ENCODE measurements at places on chromosomes 3 and 15. TPM values are rescaled to one million over a fixed set of nuclear protein-coding genes. Genes with fewer than 3 reads are reported as not detected.

- peak; percentile 61 for DNase-seq
Observed at GRCh38 chr3:80688814-80689213, 921.0 kb upstream of the ROBO1 start.

DNA sequence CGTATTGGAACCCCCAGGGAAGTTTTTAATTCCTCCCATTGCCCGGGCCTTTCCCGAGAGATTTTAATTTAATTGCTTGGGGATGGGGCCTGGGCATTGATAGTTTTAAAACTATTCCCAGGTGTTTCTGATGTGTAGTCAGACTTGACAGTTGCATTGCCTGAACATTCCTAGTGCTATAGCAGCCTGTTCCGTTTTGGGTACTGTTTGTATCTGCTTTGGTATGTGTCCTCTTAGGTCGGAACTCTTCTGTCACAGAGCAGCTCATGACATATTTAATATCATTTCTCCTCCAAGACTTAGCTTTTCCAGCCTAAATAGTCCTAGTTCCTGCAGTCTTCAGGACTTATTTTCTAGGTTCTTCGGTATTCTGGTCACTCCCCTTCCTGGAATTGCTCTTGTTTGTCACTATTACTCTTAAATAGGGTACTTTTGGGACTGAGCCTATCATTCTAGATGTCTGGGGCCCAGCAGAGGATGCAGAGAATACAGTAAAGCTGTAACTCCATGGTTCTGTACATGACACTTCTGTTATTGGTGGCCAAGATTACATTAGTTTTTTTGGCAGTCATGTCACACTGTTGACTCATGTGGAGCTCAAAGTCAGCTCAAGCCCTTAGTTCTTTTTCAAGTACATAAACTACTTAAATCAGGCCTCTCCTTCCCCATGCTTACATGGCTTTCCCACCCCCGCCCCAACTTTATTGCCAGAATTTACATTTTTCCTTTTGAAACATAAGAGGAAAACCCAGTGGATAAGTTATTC, 81.5 kb downstream of the BBX start:
- DNase-seq: peak; percentile 70

DNA sequence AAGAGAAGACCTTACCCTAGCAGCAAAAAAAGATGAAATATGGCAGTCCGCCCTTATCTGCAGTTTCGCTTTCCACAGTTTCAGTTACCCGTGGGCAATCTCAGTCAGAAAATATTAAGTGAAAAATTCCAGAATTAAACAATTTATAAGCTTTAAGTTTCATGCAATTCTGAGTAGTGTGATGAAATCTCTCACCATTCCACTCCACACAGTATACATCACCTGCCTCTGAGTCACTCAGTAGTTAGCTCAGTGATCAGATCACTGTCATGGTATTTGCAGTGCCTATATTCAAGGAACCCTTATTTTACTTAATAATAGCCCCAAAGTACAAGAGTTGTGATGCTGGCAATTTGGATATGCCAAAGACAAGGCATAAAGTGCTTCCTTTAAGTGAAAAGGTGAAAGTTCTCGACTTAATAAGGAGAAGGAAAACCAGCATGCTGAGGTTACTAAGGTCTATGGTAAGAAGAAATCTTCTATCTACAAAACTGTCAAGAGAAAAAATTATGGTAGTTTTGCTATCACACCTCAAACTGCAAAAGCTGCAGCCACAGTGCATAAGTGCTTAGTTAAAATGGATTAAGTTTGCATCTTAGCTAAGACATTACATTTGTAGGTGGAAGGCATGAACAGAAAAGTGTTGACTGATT, 48.1 kb downstream of the HSPBAP1 start:
- peak; percentile 76 for DNase-seq

DNA sequence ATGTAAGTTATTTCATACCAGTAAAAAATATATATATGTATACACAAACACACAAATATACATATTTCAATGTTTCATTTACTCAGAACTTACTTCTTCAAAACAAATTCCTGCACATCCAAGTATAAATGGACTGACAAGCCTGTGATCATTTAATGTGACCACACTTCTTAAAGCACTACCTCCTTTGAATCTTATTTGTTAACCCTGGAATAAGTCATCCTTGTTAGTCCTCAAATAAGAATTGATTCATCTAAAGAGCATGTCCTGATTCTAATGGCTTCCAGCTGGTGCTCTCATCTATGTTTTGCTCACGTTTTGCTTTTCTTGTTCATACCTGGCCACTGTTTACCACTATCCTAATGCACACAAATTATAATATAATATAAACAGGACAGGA, 103.9 kb upstream of the UBP1 start:
- DNase-seq: no peak

GRCh38 chr15:39919748-39920509, at the start of gene GPR176:
Gene GPR176, minus strand, starts transcription at chr15:39920266. Its CDS starts 240 bp downstream, at chr15:39920026.
- peak; percentile 84 for DNase-seq

DNA sequence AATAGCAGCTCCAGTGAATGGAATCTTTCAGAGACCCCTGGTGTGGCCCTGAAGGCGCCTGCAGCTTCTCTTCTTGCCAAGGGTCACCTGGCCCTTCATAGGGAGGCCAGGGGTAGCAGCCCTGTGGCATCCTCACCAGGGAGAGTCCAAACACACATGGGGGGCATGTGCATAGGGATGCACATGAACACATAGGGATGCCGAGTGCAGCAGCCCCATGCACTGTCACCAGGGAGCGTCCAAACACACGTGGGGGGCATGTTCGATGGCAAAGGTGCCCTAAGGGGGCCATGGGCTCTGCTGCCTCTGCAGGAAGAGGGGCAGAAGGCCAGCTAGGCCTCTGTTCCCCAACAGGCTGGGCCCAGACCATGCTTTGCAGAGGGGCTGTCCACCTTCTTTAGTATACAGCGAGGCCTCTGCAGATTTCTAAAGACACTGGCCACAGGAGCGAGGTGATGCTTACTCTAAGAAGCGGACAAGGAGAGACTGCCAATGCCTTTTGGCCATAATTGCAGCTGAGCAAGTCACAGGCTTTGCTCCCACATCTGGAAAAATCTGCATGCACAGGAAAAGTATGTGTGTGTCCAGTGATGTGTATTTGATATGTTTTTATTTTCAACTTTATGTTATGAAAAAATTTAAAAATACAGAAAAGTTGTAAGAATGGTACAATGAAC, 21.0 kb downstream of the ANAPC13 start:
- DNase-seq: no peak

DNA sequence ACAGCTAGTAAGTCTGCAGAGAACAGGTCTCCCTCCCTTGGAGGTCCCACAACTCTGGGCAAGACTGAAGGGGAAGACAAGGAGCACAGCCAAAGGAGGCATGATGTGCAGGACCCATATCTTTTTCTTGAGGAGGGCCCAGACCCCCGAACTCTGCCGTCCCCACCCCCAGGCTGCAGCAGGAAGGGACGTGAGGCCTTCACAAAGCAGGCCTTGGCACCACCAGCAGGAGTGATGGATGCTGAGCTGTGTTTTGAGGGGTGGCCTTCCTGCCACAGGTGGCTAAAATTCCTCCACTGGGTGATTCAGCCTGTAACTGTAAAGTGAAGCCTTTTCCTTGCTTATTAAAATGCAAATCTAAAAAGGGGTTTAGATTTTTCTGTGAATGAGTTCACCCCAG, 8.6 kb downstream of the PLA2G4D start:
- no peak for DNase-seq

GRCh38 chr3:52527732-52528585, 5.7 kb downstream of the NT5DC2 start:
- no peak for DNase-seq

DNA sequence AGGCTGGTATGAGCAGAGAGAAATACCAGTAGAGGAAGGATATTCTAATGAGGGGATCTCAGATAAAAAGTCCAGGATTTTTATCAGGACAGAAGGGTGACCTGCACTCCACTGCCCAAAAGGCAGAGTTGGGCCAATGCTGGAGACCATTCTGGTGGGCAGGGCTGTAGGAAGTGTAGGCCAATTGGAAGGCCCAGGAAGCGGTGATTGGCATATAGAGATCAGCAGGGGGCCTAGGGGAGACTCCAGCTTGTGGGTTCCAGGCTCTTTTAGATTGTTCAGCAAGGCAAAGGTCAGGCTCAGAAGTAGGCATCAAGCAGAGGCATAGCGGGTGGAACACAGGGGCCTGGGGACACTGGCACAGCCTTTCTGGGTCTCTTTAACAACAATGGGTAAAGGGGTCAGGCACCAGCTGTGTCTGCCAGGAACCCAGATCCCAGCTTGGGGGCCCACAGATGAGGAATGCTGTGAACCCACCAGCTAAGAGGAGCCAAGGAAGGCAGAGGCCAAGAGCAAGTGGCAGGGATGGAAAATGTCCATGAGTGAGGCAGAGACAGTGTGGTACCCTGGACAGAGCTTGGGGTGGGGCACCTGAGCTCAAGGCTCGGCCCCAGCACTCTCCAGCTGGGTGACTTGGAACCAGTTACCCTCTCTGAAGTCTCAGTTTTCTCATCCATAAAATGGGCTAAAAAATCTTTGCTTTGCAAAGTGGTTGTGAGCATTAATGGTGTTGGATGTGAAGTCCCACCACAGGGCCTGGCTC, 27.0 kb upstream of the RASGRF1 start:
- no peak for DNase-seq

DNA sequence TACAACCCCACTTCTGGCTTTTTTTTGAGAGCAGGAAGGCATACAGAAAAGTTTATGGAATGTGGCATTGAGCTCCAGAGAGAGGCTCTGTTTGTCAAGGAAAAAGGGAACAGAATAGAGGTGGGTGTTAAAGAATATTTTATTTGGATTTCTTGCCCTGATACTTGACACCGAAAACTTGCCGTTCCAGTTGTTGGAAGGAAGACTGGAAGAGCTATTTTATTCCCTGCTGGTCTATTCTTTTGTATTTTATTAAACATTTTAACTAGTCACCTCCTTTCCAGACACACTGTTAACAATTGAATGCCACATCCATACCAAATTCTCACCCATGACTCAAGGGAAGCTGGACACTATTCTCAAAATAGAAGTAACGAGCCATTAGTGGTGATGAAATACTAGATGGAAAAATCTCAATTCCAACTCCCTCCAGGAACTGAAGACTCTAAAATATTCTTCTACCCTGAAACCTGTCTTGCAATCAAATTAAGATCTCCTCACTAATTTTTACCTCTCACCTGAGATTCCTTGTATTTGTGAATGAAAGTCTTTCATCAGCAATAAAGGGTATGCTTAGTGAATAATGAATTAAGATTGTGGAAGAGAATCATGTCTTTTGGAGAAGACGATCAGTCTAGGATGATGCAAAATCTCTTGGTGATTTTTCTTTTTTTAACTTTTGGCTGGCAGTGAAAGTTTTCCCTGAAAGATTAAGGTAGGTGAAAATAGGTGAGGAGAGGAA, 28.5 kb downstream of the GREM1 start:
- no peak for DNase-seq

DNA sequence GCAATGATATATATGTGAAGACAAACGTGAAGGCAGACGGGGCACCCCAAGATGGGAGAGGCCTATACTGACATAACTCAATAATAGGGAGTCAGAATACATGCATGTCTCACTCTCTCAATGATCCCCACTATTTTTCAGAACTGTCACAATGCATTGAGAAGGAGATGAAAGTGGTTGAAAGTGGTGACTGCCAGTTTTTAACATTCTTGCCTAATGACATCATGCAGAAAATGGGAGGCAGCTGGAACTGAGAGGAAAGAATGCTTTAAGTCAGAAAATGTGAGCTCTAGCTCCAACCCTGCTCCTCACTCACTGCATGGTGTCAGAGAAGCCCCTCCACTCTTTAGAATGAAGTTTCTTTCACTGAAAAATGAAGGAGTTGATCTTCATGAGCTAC, 55.3 kb upstream of the P2RY1 start:
- DNase-seq: peak; percentile 65

GRCh38 chr3:136195258-136196063, 674 bp downstream of the MSL2 start:
- DNase-seq: peak; percentile 72

DNA sequence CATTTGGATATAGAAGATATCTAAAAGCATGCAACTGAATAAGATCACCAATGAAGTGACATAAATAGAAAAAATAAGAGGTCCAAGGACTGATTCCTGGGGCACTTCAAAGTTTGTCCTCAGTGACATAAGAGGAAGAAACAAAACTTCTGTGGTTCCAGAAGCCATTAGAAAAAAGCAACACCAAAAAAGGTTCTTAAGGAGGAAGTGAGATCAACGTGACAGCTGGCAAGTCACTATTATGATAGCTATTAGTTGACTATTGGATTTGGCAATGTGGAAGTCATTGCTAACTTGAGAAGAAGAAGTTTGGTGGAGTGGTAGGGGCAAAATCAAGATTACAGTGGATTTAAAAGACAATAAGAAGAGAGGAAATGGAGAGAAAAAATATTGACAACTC, 1098.3 kb downstream of the NAALADL2 start:
- DNase-seq: no peak

- DNase-seq: peak; percentile 72
Observed at GRCh38 chr3:178960181-178960580, 111.4 kb downstream of the ZMAT3 start.

- peak; percentile 11 for DNase-seq
Observed at GRCh38 chr3:124926426-124927101, 8.0 kb downstream of the MUC13 start.

DNA sequence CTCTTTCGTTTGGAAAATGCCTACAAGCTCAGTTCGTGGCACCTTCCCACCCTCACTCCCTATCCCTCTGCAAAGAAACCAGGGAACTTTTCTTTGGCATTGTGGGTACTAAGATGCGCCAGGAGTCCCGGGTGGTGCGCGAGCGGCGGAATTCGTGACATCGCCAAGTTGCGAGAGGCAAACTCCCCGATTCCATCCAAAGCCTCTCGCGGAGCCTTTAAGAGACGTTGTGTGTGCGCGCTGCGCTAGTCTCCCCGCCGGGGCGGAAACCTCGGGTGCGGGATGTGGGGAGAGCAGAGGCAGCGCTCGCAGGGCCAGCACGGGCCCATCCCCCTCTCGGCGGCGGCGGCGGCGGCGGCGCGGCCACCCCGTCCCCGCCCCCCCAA, 443 bp upstream of the NR2F2 start:
- peak; percentile 85 for DNase-seq

DNA sequence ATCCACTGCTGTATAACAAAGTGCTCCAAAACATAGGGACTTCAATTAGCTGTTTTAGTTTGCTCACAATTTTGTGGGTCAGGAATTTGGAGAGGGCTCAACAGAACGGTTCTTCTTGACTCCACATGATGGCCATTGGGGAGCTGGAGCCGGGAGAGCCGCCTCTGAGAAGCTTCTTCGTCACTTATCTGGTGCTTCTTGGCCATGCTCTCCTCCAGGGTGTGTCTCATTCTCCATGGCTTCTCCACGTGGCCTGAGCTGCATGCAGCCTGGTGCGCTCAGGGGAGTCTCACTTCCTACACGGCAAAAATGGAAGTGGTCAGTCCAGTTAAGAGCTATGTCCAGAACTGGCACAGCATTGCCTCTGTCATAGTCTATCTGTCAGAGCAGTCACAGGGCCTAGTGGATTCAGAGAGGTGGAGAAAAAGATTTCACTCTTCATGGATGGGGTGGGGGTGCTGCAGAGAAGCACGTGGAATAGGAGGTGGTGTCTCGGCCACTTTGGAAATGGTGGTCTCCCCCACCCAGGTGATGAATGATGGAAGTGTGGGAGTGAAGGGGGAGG, 26.3 kb upstream of the PRR23E start:
- no peak for DNase-seq

ASB14 gene
- total RNA-seq: not detected

B3GNT5 gene
- total RNA-seq: 2.8 TPM

ROPN1 gene
- total RNA-seq: not detected

SI gene
- total RNA-seq: not detected

INKA1 gene
- 3.3 TPM for total RNA-seq

GMPS gene
- total RNA-seq: 20.6 TPM

SQOR gene
- total RNA-seq: 105 TPM

All from fibroblast of lung (primary cell).